Activated CD4-positive, alpha-beta T cell treated with anti-CD3 and anti-CD28 coated beads for 36 hours (primary cell): ENCODE measurements at places on chromosomes 4 and X. TPM values are rescaled to one million over a fixed set of nuclear protein-coding genes. Genes with fewer than 3 reads are reported as not detected.

The GABRA4 gene
- total RNA-seq, result not detected

The LUZP4 gene
- total RNA-seq, result not detected

The CT45A10 gene
- not detected for total RNA-seq

The NCAPG gene
- total RNA-seq, result 82.8 TPM

The ADGRL3 gene
- not detected for total RNA-seq

The SLC2A9 gene
- total RNA-seq, result 0.39 TPM

The GPM6B gene
- total RNA-seq, result 0.14 TPM

The FGFR3 gene
- not detected for total RNA-seq
